ENCODE measurements at places on chromosomes 5 and 9.

- no peak for DNase-seq
Observed at GRCh38 chr5:66442951-66443445, 153.2 kb upstream of the MAST4 start.

- no peak for DNase-seq
Observed at GRCh38 chr5:68924481-68925145, 169.2 kb upstream of the SLC30A5 start.

DNA sequence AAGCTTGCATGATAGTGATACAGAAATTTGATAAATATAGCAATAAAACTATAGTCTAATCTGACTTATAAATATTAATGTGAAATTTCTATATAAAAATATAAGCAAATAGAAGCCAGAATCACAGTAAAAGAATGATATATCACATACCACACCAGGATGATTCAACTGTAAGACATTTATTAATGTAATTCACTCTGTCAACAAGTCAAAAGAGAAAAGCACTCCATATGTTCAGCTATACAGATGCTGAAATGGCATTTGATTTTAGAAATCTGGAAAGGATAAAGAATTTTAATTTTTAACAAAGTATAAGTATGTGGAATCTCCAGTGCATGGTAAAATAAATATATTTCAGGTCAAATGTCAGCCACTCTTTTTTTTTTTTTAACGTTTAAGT lies 372.4 kb downstream of the KCNN2 start:
- DNase-seq: no peak

GRCh38 chr5:141914199-141914743 lies 9.4 kb upstream of the DELE1 start:
- DNase-seq: peak; percentile 56

GRCh38 chr9:21413624-21414023 lies 4.7 kb downstream of the IFNA8 start:
- DNase-seq: no peak

GRCh38 chr9:134487066-134487710 lies 154.4 kb upstream of the COL5A1 start:
- DNase-seq: no peak

DNA sequence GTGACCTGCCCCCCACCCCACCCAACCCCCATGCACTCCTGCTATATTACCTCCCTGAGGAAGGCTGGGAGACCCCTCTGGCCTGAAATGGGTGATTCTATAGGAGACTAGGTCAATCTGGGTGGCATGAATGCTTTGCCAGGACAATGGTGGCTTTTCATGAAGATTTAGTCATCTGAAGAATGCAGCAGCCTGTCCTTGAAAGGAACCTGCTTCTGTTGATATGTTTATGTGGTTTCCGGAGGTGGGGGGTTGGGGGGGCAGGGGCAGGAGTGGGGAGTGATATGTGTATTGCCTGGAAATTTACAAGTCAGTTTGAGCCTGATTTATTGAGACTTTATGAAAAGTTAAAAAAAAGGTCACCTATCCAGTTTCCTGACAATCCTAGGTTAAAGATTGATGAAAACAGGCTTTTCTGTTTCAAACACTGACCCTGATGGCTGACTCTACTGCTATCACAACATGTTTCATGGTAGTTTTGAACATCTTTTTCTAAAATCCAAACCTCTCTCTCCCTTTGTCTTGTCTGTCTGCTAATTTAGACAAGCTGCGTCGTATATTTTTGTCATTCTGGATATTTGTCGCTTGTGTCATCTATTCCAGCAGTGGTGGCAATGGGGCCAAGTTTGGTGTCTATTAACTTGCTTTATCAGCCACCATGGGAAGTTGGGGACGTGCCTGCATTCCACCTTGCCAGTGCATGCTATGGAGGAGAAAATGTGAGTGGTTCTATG lies 153.7 kb upstream of the EGFLAM start:
- no peak for DNase-seq

DNA sequence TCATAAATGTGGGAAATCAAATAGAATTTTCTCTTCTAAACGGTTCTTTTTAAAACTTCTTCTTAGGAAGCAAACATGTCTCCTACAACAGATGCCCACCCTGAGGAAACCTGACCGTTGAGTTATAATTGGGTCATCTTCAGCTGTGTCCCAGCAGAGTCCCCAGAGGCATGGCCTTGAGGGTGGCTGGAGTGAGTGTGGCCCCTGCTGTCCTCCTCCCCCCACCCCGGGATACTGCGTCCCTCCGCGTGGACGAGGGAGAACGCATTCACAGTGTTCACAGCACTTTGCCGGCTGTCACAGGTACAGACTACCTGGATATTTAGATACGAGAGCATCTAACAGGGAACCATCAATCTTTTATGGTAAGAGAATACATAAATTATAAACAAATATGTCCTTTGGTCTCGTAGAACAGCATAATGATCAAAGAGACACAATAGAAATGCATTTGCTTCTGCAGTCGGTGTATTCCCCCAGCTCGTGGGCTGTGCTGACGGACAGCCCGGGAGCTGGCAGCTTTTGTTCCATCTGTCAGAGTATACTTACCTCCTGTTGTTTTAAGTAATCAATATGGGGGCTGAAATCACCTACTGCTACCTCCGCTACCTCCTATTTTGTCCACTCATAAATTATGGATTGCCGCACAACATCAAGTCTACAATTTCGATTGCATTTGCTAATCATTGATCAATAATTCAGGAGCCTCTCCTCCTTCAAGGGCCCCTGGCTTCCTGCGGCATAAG lies 214.7 kb downstream of the IRX2 start:
- DNase-seq: no peak

- no peak for DNase-seq
Observed at GRCh38 chr5:132302413-132302812, 8.2 kb downstream of the SLC22A4 start.

- DNase-seq: no peak
Observed at GRCh38 chr5:113325054-113325453, 109.7 kb downstream of the TSSK1B start.

GRCh38 chr5:117084067-117084466 lies 509.4 kb upstream of the SEMA6A start:
- DNase-seq: no peak

DNA sequence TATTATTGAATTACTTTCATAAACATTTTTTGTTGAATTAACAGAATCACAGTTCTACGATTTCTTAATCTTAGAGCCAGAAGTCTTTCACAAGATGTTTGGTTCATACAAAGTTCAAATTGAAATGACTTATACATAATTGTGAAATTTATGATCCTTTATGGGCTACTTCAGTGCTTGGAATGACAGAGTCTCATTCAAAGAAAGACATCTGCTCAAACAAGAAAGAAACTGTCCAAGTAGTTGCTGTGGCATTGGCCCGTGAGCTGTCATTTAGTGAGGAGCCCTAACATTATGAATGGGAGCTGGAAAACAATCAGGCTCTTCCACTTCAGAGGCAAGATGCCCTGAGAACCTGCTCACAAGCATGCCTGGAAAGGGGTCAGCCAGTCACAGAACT lies 63.4 kb downstream of the AUH start:
- DNase-seq: no peak

DNA sequence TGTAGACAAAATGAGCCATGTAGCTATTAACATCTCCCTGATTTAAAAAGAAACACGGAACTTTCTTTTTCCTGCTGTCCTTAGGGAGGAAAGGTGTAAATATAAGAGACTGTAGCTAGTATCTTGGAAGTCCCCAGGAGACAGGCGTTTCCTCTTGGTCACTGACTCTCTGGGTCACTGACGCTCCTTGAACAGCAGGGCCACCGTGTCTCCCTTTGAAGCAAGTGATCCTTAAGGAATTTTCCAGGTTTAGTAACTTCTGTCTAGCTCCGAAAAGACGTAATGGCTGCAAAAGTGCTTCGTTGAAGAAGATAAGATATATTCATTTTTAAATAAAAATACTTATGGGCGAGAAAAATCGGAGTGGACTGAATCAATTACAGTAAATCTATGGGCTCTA lies 745 bp upstream of the CLTA start:
- DNase-seq: no peak

GRCh38 chr5:141778206-141778605 lies 96.2 kb upstream of the ARAP3 start:
- no peak for DNase-seq

- no peak for DNase-seq
Observed at GRCh38 chr9:131433302-131433854, 39.5 kb downstream of the PRRC2B start.

GRCh38 chr5:95842854-95843544 lies 20.5 kb upstream of the GLRX start:
- DNase-seq: peak; percentile 74

DNA sequence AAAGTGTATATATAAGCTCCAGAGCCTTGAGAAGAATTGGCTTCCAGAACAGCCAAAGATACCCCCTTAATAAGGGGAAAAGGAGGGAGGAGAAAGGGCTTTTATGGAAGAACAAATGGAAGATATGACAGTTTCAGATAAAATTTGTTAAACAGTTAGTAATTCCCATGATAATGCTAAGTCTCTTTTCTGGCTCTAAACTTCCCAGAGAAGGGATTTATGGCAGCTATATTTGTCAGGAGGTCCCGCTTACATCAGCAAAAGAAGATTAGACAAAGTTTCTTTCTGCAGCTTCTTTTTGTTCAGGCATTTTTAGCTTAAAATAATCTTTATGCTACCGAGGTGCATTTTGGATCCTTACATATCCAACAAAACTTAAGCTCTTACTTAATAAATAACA lies 14.3 kb upstream of the SLC36A3 start:
- DNase-seq: no peak

DNA sequence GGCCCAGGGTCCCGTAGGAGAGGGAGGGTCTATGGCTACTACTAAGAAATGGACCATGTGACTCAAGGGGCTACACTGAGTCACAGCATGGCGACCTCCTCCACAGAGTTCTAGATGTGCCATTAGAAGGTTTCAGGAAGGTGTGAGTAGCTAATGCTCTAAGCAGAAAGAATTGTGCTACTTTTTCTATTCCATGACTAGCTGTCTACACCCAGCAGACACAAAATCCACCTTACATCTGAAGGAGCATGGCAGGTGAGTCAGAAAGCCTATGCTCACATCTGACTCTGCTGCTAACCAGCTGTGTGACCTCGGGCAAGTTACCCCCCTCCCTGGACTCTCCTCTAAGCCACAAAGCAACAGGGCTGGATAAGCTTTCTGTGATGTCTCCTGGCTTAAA lies 14.4 kb upstream of the MEIKIN start:
- DNase-seq: no peak

- DNase-seq: no peak
Observed at GRCh38 chr5:123585871-123586270, 73.9 kb downstream of the CSNK1G3 start.

- DNase-seq: no peak
Observed at GRCh38 chr9:29556317-29556716, 1983.0 kb upstream of the C9orf72 start.

- DNase-seq: no peak
Observed at GRCh38 chr9:5089737-5090136, 95.7 kb downstream of the INSL6 start.

GRCh38 chr5:110963495-110963894 lies 108.0 kb upstream of the TSLP start:
- no peak for DNase-seq

- no peak for DNase-seq
Observed at GRCh38 chr5:147400881-147401280, 109.0 kb downstream of the DPYSL3 start.

DNA sequence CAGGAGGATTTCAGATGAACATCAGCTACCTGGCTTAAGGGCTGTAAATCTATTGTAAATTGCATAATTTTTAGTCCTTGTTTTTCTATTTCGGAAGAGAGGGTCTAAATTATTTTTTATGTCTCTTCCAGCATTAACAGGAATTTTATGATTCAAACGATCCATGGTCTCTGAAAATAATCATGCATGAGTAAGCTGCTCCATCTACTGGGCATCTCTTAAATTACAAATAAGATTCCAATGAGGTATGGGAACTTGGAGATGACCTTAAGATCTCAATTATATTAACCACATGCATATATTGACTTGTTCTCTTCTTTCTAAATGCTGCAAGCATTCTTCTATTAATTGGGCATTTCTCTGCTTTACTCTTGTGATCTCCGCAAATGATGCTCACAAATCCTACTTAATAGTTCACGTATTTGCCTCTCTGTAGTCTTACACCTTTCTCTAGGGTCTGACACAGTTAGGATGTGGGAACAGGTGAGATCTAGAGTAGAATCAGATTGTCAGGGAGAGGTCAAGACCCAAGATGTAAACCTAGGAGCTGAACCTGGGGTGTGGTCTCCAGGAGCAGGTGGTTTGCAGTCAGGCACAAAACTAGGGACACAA lies 86.9 kb downstream of the NUDT12 start:
- no peak for DNase-seq

GRCh38 chr9:70602321-70603019 lies 188.0 kb upstream of the KLF9 start:
- no peak for DNase-seq

GRCh38 chr5:57446966-57447365 lies 35.6 kb downstream of the ACTBL2 start:
- no peak for DNase-seq

GRCh38 chr9:128920381-128921058 lies at the start of gene PHYHD1:
TSS of gene PHYHD1 (plus strand) at chr9:128920982. CDS start at chr9:128922324, 1,342 bp downstream.
- DNase-seq: no peak

DNA sequence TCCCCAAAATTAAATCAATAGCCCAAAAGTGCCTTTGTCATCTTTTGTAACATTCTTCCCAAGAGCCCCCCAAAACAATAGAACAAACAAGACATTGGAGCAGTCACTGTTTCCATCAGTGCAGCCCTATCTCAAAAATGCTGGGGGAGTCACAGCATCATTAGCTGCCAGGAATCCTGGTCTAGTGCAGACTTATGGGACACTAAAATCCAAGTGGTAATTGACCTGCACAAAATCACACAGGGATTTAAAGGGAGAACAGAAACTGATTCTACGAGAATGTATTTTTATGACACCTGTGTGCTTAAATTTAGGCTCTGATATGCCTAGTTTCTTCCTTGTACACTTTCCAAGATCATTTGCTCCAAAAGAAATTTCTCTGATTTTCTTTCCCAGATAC lies 172.9 kb downstream of the GLIS3 start:
- DNase-seq: no peak

- peak; percentile 9 for DNase-seq
Observed at GRCh38 chr5:141051521-141051866, 320 bp downstream of the PCDHB1 start.

DNA sequence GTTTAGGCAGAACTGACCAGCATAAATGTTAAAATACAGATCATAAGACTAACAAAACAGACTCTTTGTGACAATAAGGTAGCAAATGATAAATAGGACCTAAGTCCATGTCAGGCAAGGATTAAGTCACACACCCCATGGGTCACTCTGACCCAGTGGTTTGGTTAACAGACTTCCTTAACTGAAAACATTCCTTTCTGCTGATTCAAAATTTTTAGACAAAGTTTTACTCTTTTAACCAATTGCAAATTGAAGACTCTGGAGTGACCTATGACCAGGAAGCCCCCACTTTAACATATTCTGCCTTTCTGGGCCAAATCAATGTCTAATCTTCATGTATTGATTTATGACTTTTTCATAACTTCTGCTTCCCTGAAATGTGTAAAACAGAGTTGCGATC lies 4.9 kb upstream of the NXNL2 start:
- DNase-seq: no peak

- no peak for DNase-seq
Observed at GRCh38 chr5:1799110-1799601, 481 bp downstream of the MRPL36 start.

GRCh38 chr9:1044643-1045042 lies 5.5 kb upstream of the DMRT2 start:
- DNase-seq: no peak

GRCh38 chr9:115930472-115930871 lies 223.1 kb upstream of the PAPPA start:
- no peak for DNase-seq

All from GM06990 (cell line).